ENCODE measurements at places on chromosomes 1 and 21.
A peak's percentile ranks its signal among the peaks of the same experiment; 100 is the strongest.

DNA sequence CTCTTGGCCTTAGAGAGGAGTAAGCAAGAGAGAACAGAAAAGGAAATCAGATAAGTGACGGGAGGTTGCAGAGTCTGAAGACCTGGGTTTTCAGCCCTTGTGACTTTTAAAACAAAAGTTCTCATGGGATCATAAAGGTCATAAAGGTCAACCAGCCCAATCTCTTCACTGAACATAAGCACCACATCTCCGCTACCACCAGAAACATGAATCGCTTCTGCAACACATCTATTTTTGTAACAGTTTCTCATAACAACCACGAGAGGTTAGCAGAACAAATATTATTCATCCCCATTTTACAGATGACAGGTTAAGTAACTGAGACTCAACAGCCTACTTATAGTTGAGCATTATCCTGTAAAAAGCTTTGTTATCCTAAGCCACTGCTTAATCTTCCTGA lies 5.9 kb downstream of the TRAPPC3 start:
- DNase-seq = no peak

DNA sequence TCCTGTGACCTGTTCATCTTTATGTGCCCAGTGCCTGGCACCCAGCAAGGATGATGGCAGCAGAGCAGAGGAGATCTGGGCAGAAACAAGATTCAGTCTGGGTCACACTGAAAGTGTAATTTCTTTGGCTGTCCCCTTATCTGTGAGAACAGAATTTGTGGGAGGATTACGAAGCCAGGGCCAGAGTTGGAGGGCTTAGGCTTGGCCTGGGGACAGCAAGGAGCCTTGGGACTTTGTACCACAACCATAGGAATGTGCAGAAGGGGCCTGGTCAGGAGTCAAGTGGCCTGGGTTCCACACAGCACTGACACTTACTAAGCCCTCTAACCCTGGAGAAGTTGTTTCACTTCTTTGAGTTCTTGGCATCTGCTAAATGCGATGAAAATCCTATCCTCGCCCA lies 12.8 kb downstream of the PMVK start:
- DNase-seq = no peak

- DNase-seq = no peak
Observed at GRCh38 chr1:226985839-226986463, 45.9 kb downstream of the COQ8A start.

- DNase-seq = no peak
Observed at GRCh38 chr1:201754353-201754752, 74.6 kb upstream of the IPO9 start.

GRCh38 chr1:239644604-239645003 lies 258.2 kb downstream of the CHRM3 start:
- no peak for DNase-seq

- no peak for DNase-seq
Observed at GRCh38 chr1:24771574-24771973, 26.3 kb downstream of the CLIC4 start.

- DNase-seq = no peak
Observed at GRCh38 chr21:21968810-21969209, 970.6 kb downstream of the NCAM2 start.

- no peak for DNase-seq
Observed at GRCh38 chr1:208829595-208829994, 585.4 kb upstream of the PLXNA2 start.

DNA sequence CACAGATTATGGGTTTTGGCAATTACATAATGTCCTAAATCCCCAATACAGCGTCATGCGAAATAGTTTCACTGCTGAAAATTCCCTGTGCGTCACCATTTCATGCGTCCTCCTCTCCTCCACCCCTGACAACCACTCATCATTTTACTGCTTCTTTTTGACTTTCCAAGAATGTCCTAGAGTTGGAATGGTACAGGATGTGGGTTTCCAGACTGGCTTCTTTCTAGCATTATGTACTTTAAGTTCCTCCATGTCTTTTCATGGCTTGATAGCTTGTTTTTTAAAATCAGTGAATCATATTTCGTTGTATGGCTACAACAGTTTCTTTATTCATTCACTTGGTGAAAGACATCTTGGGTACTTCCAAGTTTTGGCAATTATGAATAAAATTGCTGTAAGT lies 7.4 kb downstream of the NBPF3 start:
- no peak for DNase-seq

GRCh38 chr1:166488327-166488726 lies 321.5 kb upstream of the FAM78B start:
- no peak for DNase-seq

DNA sequence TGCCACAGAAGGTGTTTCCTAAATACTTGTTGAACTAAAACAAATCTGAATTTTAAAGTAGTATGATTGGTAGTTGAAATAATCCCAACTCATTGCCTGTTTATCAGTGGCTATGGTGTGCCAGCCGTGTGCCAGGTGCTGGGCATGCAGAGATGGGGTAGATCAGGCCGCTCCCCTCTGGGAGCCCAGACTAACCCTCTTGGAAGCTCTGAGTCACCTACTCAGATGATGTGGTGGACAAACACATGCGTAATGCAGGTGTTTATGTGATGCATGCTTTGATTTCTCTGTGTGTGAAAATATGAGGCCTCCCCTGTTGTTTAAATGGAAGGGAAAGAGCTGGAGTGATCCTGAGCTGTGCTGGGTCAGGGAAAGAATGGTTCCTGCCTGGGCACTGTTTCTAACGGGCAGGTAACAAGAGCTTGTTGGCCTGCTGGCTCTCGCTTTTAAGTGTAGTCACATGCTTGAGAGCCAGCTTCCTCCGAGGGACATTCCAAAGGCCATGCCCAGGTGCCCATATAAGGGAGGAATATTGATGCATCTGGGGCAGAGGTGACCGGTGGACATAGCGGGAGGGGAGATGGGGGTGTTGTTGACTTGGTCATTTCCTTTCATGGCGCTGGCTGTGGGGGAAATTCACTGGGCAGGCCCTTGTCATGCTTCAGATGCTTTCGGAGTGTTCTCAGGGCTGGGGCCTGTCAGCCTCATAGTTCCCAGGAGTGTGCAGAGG lies 10.2 kb downstream of the MFN2 start:
- DNase-seq = peak; percentile 16

GRCh38 chr21:35220301-35220700 lies 171.2 kb upstream of the RUNX1 start:
- DNase-seq = peak; percentile 48

DNA sequence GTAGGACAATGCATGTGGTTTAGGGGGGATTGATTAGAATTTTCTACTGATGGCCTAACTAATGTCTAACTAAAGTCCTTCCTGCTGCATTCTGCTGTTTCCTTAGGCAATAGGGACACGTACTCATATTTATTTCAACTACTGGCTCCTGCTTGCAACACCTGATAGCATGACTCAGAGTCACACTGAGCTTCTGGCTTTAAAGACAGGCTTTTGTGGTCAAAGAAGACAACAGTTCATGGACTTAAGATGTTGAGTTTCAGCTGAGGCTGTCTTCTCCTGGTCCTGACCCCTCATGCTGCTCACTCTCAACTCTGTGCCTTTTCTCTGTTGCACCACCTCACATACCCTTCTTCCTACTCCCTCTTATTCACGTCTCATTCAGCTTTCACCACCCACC lies 29.1 kb upstream of the TRABD2B start:
- no peak for DNase-seq

GRCh38 chr1:93681989-93682412 lies 364 bp upstream of the BCAR3 start:
- DNase-seq = no peak

DNA sequence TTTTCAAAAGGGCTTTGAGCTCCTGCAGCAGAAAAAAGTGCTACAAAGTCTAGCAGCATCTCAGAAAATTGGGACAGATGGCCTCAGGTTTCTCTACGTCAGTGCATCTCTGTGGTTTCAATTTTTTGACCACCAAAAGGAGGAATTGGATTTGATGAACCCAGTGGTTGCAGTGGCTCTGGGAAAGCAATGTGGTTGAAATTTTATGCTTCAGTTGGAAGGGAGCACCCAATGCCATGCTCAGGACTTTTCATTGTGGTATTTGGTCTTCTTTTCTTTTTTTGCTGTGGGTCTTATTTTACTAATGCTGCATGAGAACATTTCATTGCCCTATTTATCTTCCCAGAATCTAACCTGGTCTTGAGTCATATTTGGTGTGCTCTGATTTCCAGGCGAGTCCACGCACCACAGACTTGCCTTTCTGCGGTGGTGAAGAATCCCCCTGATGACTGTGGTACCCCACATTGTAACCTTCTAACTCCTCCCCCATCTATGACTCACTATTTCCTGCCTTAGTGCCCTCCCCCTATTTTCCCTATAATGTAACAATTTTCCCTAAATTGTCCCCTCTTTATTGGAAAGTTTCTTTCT lies 56.7 kb downstream of the S1PR1 start:
- DNase-seq = peak; percentile 64
